Mesenteric fat pad (tissue), 1 donor: ENCODE measurements at places on chromosomes 3 and 15. TPM values are rescaled to one million over a fixed set of nuclear protein-coding genes. Genes with fewer than 3 reads are reported as not detected.

DNA sequence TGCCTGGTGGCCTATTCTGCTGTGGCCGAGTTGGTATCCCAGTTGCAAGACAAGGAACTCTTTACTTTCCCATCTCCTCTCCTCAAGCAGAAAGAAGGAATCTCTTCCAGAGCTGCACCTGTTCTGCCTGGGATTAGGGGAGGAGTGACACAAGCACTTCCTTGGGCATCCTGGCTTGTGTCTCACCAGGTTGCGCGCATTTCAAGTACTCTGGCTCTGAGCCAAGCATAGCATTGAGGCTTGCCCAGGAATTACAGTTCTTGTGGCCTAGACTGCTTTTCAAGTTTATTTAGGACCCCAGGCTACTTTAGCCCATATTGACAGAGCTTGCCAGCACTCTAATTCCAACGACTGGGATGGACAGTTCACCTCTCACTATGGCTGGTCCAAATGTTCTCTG lies 150.5 kb downstream of the RSRC1 start:
- no peak for DNase-seq

DNA sequence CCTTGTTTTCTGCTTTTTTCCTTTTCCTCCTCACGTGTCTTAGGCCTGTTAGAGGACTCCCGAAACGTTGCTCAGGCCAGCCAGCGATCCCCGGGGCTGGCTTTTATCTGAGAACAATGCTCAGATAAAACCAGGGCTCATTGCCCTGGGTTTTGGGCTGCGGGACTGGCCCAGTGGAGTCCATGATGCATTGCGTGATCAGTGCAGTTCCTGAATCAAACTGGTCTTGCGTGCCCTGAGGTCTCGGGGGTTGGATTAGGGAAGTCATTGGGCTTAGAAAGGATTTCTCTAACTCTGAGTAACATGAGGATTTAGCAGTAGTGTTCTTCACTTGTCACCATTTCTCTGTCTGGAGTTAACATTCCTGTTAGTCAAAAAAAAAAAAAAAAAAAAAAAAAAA lies 66.3 kb downstream of the CCR1 start:
- no peak for DNase-seq

CPB1 gene
- total RNA-seq, result 5.6 TPM

DNA sequence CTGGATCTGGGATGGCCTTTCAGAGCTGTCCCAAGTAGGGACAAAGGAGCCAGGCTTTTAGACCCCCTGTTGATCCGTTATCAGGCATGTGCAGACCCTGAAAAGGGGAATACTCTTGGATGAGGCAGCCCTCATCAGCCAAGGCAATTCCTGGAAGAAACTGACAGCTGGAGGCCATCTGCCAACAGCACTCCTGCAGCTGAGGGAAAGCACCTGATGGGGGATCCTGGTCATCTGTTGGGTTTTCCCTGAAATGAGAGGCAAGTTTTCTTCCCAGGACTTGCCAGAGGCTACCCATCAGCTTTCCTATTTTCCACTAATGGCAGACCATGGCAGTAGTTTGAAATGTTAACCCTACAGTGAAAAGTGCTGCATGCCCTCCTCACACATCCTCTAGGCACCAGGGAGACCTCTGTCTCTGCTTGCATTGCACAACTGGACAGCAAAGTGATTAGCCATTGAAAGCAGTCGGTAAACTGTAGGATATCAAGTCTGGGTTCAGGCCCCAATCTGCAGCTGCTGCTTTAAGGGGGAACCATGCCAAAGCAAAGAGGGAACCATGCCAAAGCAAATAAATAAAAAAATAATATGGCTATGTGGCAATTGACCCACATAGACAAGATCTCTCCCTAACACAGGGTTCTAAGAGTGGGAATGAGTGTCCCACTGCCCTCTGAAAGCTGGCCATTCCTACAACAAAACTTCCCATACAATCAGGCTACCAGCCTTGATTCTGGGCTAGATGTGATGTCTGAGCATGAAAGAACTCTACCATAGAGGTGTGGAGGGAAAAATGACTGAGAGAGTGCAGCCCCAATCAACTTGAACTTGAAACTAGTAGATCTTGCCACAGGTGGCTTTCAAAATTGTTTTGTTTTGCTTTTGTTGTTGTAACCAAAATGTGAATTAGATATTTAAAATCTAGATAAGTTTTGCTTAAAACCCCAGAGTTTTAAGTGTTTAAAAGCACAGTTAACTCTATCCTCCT lies 232.0 kb upstream of the STT3B start:
- no peak for DNase-seq

- DNase-seq, result no peak
These were observed 30.9 kb downstream of the CCNL1 start for GRCh38 chr3:157128771-157129681.

- no peak for DNase-seq
These were observed 85.1 kb downstream of the LPP start for GRCh38 chr3:188239035-188239434.

GOLGA8M gene
- total RNA-seq, result 5.8 TPM

GRCh38 chr3:35070088-35070487 lies 569.2 kb upstream of the ARPP21 start:
- no peak for DNase-seq

DNA sequence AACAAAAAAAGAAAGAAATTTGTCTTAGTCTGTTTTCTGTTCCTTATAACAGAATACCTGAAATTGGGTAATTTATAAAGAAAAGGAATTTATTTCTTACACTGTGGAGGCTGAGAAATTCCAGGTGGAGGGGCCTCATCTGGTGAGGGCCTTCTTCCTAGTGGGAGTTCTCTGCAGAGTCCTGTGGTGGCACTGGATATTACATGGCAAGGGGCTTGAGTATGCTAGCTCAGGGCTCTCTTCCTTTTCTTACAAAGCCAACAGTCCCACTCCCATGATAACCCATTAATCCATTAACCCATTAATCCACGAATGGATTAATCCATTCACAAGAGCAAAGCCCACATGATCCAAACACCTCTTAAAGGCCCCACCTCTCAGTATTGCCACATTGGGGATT lies 2.9 kb upstream of the SATB1 start:
- DNase-seq, result no peak

DNA sequence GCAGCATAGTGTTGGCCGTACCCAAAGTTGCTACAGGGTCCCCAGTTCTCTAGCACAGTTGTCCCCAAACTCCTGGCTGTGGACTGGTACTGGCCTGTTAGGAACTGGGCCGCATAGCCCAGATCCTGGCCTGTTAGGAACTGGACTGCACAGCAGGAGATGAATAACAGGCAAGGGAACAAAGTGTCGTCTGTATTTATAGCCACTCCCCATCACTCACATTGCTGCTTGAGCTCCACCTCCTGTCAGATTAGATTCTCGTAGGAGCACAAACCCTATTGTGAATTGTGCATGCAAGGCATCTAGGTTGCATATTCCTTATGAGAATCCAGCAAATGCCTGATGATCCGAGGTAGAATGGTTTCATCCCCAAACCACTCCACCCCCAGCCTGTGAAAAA lies 604.0 kb upstream of the LMCD1 start:
- no peak for DNase-seq

DNA sequence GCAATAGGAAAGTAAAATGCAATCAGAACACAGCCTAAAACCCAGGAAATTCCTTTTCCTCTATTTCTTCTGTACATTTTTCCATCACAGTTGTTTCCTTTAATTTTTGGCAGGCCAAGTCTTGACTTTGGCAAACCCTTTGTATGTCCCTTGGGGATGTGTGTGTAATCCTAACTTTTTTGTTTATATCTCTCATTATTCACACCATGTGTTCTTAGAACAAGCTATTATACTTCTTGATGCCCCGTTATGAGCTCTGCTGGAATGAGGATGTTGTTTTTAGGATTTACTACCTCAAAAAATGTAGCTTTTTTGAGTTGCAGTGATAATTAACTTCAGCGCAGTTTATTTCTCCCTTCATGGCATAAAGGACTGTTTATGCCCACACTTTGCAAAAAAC lies 123.4 kb downstream of the ABI3BP start:
- DNase-seq, result no peak

GRCh38 chr3:72597756-72598195 lies 250.5 kb downstream of the SHQ1 start:
- no peak for DNase-seq

CCDC39 gene
- 0.64 TPM for total RNA-seq

CHST2 gene
- total RNA-seq, result 13.4 TPM

RTP3 gene
- not detected for total RNA-seq

DNA sequence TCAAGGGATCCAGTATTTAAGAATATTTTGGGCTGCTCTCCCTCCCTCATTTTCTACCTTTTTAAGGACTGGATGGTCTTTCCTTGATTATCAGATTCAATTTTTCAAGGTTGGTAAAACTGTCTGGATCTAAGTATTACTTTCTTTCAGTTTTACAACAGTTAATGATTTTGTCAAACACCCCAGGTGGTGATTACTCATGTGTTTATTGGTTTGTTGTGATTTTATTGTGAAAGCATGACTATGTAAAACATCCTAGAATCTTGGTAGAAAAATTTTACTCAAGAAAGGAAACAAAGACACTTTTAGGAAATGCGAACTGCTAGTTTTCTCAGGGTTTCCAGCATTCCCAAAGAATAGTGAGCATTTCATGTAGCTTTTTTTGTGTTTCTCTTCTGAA lies 7.3 kb downstream of the GTF2E1 start:
- no peak for DNase-seq

ZPLD1 gene
- total RNA-seq, result not detected
